ENCODE measurements at places on chromosomes 1 and 21.

DNA sequence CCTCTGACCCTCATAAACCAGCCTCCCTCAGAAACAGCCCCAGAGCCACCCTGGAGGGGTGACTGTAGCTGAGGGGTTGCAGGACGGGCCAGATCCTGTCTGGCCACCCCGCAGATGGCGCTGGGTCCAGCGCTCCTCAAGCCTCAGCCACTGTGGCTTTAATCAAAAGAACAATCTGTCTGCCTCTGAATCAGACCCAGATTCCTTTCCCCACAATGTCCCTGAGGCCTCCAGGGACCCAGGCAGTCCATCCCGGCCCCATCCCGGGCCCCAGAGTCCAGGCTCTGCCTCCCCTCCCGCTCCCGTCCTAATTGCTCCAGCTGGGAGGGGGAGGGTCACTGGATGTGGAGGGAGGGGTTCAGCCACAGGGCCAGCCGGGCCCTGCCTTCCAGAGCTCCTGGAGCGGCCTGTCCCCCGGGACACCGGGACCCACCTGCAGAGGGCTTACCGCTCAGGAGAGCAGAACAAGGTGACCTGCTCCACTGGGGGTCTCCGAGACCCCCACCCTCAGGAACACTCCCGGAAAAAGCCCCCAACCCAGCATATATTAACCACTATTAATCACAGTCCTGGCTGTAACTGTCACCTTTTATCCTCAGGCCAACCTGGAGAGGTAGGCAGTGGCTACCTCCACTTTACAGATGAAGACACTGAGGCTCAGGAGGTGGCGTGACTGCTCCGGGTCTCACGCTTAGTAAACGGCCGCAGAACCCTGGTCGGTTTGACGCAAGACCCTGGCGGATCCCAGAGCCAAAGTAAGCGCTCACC is 836 bp upstream of the FBLIM1 start:
- DNase-seq = no peak

- no peak for DNase-seq
Measured at GRCh38 chr21:43929217-43929971, 64.4 kb downstream of the AGPAT3 start.

- DNase-seq = no peak
Measured at GRCh38 chr1:30425046-30425445, 298.3 kb downstream of the MATN1 start.

DNA sequence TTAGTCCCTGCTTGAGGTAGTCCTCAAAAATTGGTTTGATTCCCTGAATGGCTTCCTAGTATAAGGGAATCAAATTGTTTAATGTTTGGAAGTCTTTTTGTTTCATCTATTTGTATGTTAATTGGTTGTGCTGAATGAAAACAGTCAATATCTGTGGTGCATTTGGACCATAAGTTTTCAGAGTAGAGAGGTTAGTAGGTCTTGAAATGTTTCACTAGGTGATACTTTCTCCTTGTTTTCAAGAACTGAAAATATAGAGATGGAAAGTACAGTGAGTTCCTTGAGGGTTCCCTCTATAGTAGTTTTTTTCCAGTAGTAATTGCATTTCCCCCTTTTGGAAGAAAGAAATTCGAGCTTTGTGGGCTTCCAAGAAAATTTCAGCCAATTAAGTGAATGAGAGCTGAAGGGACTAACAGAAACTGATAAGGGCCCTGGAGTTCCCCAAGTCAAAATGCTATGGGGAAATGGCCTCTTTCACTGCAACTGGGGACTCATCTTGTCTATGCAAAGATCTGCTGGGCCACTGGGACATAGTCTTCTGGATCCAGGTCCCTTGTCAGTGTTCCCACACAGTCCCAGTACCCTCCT is 18.6 kb upstream of the CEP350 start:
- no peak for DNase-seq

GRCh38 chr1:221575605-221576004 is 166.3 kb downstream of the DUSP10 start:
- DNase-seq = no peak

DNA sequence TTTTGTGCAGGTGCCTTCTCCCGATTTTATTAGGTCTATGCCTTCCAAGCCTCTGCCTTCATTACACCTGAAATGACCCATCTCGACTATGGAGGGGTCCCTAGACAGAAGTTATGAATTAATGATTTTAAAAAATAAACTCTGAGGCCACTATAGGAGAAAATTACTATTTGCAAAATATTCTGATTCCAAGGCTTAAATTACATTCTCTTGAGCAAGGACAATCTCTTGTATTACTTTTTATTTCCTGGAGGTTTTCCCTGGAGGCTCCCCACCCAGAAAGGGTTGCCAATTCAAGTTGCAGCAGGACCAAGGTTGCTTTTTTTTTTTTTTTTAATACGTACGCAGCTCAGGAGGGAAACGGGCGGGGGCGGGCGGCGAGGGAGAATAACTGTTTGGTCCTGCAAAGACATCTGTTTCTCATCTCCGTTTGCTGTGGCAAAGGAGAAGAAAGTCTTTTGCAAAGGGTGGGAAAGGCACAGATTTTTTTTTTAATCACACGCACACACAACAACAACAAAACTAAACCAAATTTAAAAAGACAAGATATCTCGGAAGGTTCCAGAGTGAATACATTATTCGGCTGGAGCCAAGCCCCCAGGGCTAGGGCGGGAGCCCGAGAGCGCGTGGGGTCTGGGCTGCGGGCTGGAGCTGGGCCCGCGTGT is 618 bp upstream of the SERTAD4 start:
- no peak for DNase-seq

- no peak for DNase-seq
Measured at GRCh38 chr1:3007298-3008147, 13.7 kb upstream of the ACTRT2 start.
